ENCODE measurements at places on chromosomes 1 and 21. TPM values are rescaled to one million over a fixed set of nuclear protein-coding genes. Genes with fewer than 3 reads are reported as not detected.
A peak's percentile ranks its signal among the peaks of the same experiment; 100 is the strongest.

DNA sequence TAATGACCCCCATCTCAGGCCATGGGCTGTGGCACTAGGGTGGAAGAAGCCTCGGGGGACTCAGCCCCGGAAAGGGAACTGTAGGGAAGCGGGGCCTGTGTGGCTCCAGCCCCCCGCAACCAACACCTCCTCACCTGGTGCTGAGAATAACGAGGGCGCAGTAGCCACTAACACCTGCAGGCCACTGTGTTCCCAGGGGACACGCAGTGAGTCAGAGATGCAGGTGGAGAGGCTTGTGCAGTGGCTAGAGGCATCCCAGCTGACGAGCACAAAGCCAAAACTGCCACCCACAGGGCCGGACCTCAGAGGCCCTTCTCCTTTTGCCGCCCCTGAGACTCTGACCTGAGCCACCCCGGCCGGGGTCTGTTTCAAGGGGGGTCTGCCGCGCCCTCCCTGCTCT is 33.5 kb upstream of the CCDC27 start:
- no peak for DNase-seq

DNA sequence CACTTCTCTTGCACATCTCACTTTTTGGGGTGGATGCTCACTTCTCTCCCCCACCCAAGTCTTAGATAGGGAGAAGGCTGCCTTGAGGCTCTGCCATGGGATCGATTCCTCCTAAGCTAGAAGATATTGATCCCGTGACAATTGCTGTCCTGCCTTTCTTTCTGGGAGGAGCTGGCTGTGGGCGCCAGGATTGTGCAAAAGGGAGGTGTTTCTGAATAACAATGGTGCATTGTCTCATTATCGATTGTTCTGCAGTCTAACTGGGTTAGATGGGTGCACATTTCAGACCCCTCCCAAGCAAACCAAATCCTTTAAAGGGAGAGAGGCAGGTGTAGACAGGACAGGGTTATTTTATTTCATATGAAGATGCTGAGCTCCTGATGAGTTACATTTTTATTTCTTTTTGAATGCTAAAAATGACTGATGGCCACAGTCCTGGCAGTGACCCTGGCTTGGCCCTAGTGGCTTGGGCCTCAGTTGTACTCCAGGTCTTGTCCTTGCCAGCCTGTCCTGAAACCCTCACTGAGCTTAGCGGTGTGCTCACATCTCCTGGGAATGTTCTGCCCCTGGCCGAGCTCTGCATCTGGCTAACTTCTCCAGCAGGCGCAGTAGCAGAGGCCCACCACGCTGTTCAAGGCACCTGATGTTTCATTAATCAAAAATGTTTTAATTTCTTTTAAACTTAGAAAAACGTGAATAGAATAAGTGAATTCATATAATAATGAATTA is 99.0 kb upstream of the KAZN start:
- no peak for DNase-seq

DNA sequence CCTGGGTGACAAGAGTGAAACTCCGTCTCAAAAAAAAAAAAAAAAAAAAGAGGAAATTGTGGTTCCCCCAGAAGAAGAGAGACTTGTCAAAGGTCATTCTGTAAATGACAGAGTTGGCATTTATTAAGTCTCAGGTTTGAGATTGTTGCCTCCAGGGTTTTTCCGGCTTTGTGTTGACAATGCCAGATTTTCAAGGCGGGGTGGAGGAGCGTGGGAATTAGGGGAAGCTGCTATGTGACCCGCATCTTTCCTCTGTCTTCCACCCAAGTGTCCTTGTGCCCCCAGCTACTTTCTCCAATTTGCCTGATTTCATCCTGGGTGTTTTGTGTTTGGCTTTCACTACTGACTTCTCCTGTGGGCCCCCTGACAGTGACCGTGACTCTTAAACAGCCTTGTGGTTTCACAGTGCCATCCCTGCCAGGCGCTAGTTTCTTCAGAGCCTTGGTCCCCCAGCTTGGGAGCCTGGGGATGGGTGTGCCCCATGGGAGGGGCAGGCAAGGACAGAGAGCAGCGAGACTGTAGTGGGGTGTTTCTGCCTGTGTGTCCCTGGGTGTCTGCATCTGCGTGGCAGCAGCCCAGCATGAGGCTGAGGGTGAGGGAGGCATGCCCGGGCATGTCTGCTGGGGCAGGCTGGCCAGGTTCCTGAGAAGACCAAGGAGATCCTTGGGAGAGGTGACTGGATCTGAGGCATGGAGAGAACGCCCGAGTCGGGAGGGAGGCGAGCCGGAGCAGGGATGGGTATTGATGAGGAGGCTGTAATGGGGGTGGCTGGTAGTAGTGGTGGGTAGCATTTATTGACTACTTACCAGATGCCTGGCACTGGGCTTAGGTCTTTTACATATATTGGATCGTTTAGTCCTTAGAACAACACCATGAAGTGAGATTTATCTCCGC is 46.3 kb downstream of the IER5 start:
- DNase-seq = no peak

GRCh38 chr21:28063241-28064216 is 929.1 kb downstream of the LTN1 start:
- DNase-seq = no peak

- DNase-seq = no peak
These were observed 9.8 kb downstream of the NADK start for GRCh38 chr1:1768249-1768992.

GRCh38 chr1:4086085-4086850 is 186.2 kb upstream of the C1orf174 start:
- DNase-seq = no peak

GRCh38 chr1:29634746-29635335 is 398.5 kb downstream of the PTPRU start:
- DNase-seq = no peak

DNA sequence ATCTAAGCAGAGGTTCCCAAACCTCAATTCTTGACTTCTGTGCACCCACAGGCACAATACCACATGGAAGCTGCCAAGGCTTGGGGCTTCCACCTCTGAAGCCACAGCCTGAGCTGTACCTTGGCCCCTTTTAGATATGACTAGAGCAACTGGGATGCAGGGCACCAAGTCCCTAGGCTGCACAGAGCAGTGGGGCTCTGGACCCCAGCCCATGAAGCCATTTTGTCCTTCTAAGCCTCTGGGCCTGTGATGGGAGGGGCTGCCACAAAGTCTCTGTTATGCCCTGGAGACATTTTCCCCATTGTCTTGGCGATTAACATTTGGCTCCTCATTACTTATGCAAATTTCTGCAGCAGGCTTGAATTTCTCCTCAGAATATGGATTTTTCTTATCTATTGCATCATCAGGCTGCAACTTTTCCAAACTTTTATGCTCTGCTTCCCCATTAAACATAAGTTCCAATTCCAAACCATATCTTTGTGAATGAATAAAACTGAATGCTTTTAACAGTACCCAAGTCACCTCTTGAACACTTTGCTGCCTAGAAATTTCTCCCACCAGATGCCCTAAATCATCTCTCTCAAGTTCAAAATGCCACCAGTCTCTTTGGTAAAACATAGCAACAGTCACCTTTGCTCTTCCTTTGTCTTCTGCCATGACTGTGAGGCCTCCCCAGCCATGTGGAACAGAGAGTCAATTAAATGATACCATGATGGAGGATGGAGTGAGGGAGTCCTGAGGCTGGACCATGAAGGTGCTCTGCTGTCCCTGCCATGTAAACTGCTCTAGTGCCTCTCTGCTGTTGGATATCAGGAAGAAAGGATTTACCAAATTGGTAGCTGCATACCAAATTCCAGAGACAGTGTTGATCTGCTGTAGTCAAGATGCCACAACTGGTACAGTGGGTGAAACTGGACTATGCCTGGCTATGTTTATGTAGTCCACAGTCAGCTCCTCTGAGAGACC is 37.6 kb downstream of the RUNX3 start:
- DNase-seq = no peak

DNA sequence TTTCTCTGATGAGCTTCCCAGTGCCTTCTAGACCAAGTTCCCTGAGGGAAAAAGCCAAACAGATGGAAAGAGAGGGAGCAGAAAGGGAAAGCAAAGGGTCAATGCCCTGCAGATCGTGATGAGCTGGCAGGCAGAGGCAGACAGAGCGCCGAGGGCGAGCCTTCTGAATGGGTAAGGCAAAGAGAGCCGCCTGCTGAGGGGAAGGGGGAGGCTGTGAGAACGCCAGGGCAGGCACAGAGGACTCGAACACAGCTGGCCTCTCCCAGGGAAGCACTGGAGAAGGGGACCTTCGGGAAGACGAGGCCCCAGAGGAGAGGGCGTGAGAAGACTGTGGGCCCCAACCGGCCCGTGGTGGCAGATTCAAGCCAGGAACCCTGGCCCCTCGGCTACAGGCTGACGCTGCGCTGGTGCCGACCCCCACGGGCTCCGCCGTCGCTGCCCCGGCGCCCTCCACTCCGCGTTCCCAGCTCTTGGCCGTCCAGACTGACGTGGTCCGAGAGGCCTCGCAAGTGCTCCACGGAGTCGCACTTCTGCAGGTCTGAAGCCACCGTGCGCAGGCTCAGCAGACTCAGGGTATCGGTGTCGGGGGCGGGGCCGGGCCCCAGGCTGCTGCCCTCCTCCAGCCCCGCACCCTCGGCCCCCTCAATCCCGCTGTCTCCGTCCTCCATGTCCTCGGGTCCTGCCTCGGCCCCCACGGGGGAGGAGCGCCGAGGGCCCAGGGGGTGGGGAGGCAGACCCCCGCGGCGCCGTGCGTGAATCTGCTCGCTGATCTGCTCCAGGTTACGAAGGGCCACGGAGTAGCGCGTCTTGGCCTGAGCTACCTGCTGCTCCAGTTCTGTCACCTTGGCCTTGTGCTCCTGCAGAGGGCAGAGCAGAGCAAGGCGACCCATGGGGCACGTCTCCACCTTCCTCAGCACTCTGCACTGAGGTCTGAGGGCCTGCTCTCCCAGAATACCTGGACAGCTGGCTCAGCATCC is 13.9 kb downstream of the SH3BP5L start:
- DNase-seq = no peak

DNA sequence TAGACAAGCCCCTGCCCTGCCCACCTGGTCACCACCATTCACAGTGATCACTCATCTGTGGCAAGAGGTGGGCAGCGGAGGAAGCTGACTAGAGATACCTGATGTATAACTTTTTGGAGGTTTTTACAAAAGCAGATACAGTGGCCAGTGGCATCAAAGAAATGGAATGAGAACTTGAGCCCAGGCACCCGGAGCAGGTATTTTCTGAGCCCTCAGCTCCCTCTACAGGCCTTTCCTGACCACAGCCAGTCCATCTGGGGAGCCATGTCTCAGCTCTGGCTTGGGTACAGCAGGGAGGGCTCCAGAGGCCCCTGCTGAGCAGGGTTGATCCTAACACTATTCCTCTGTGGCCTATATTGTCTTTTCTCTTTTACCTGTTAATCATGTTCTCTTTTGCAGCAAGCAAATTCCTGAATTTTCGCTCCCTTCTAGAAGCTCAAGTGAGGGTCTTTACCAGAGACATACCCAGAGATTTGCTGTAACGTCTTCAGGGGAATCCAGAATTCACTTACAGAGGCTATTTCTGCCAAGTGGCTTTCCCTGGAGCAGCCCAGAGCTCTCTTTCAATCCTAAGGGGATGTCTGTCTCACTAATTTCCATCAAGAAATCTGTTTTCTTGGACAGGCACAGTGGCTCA is 27.3 kb downstream of the GPR157 start:
- peak; percentile 65 for DNase-seq

DNA sequence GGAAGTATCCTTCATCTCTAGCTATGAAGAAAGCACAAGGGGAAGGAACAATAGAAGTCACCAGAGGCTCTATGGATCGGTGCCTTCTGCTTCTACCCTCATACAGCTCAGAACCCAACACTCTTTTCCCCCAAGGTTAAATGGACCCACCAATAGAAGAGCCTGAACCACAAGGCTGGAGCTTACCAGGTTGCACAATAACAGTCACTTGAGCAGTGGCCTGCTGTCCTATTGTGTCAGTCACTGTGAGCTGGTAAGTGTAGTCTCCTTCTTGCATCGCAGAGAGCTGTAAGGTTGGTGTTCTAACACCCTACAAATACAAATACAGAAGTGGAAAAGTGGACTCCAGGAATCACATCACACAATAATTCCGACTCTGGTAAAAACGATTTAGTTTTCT is 103.0 kb downstream of the KIAA0319L start:
- no peak for DNase-seq

GRCh38 chr1:53641481-53642214 is 97.3 kb downstream of the GLIS1 start:
- no peak for DNase-seq

DNA sequence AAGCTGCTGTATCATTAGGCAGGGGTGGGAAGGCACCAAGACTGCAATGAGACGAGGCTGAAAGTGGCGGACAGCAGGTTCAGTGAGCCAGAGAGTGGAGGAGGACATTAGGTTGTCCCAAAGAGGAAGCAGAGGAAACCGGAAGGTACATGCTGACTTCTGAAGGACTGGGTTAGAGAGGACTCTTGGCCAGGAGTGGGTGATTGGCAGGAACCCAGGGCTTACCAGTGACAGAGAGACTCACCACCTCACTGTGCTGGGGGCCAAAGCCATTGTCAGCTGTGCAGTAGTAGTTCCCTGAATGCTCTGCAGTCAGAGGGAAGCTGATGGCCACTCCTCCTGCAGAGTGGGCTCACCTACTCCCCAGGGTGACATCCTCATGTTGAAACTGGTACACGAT is 41.9 kb upstream of the FCRL4 start:
- DNase-seq = no peak

- no peak for DNase-seq
These were observed 134.9 kb downstream of the RUNX1 start for GRCh38 chr21:34914239-34914638.

DNA sequence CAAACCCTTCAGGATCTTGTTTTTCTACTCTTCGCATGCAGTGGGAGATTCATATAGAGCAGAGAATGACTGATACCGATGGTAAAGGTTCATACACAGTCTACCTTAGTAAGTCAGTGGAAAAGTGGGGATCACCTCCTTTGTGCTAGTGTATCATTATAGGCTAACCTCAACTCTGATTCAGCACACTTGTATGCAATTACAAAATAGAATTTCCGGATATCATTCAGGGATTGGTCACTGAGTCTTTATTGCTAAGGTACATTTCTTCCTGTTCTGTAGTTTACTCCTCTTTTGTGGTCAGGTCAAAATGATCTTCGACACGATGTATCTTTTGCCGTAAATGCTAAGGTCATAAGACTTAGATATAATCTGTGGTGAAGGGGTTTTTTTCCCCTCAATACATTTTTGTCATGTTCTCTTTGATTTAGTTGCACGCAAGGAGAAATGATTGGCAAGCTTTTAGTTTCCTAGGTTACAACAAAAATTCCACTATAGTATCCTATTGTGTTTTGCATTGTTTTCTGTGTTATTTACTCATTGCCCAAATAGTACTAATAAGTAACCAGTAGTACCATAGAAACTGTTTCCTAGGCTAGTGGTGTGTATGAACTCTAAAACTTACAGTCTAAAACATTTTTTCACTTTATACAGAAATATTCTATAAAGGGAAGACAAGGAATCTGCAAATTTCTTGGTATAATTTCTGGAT is 35.7 kb upstream of the PLA2G4A start:
- DNase-seq = no peak

Gene NAV1
- 4.6 TPM for total RNA-seq

Gene POU3F1
- not detected for total RNA-seq

Gene ADCY10
- total RNA-seq = 1.3 TPM

Gene OR14K1
- total RNA-seq = not detected

Gene MAP10
- total RNA-seq = not detected

Gene MANEAL
- total RNA-seq = 24.8 TPM

Gene VAMP3
- 77.8 TPM for total RNA-seq

Gene SYT14
- total RNA-seq = 0.19 TPM

Gene CENPL
- 21.3 TPM for total RNA-seq

Data from Caco-2 (cell line).